NCI-H2171 treated with DMSO at 0.1 percent for 48 hours (cell line): ENCODE measurements at places on chromosomes 2 and 18.

DNA sequence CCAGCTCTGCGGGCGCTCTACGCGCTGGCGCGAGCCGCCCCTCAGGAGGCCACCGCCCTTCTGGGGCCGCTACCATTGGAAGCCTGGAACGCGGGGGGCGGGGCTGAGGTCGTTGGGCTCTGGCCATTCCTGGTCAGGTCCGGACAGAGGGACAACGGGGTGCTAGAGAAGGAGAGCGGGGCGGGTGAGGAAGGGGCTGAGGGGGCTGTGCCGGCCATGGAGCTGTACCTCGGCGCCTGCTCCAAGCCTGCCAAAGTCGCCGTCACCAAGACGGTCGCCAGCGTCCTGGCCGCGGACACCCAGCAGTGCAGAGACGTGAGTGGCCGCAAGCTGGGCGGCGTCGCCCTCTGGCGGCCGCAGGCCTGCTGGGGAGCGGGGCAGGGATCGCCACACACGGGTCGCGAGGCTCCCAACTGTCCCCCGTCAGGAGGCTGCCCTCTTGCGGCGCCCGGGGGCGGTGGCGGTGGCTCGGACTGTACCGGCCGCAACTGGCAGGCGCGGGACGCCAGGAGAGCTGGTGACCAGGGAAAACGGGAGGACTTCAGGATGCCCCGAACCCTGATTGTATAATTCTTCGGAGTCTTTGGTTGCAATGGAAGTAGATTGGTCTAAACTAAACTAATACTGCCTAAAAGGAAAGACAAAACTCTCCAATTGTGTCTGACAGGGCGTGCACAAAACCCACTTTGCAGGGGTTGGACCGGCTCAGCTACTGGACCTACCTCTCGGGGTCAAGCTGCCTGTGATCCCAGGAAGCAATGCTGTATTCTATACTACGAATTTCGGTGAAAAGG is at the start of gene FSIP2:
Gene FSIP2 (plus strand): TSS at position 126 of the 794 bp plus-strand sequence. CDS start 91 bp downstream, at position 217.
- no peak for DNase-seq

DNA sequence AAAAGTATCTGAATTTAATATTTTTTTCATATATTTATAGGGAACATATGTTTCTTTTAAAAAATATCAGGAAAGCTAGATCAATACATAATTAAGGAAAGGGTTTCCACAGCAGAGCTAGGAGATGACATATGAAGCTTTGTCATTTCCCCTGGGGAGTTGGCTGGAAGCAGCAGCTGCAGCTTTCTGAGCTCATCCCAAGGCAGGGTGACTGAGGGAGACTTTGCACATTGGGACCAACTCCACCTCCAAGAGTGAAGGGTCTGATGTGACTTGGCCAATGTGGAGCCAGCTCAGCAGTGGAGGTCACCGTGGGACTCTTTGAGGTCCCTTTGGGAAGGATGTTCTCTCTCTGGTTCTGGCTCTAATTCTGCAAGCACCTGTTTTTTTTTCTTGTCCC is 315.1 kb downstream of the RDH14 start:
- DNase-seq = peak; percentile 87

DNA sequence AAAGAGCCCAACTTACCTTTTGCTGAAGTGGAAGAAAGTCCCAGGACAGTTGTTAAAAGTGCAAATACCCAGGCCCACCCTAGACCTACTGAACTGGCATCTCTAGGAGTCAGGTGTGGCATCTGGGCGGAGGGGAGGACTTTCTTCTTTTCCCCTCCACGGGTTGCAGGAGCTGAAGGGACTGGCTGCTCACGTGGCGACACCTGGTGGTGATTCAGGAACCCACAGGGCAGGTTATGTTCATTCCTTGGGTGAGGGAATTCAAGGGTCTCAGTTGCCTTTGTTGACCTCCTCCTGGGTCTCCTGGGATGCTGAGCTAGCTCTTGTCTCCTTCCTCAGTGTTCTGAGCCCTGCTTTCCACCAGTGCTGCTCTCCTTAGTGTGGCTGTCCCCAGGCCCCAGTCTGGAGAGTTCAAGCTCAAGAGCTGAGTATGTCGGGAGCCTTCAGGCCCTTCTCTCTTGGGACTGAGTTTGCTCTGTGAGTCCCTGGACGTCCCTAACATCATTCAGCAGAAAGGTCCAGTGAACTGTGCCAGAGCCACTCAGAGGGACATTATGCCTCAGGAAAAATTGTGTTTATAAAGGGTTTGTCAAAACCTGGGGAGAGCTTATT is 56.9 kb downstream of the DYSF start:
- peak; percentile 61 for DNase-seq

DNA sequence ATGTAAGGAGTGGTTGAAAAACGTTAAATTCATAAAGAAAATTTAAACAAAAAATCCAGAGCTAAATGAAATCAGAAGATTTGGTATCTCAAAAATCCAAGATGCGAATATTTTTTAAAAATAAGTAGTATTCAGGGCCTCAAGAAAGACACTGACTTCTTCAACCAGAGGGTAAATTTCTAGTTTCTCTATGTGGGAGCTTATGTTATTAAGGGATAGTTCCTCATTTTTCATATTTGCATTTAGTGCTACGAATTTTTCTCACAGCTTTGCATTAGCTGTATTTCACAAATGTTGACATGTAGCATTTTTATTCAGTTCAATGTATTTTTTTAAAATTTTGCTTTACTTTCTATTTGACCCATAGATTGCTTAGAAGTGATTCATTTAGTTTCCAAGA is 454.7 kb downstream of the CBLN2 start:
- DNase-seq = no peak

GRCh38 chr18:12796448-12796847 is 87.6 kb downstream of the PTPN2 start:
- no peak for DNase-seq

GRCh38 chr2:129801575-129801974 is 177.9 kb upstream of the RAB6C start:
- no peak for DNase-seq

DNA sequence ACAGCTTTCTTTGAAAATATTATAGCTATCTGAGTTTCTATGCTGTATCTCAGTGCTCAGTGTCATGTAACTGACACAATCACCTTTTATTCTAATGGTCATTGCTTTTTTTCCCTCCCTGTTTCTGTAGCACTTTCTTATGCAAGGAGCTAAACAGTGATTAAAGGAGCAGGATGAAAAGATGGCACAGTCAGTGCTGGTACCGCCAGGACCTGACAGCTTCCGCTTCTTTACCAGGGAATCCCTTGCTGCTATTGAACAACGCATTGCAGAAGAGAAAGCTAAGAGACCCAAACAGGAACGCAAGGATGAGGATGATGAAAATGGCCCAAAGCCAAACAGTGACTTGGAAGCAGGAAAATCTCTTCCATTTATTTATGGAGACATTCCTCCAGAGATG is 56.4 kb downstream of the SCN2A start:
- DNase-seq = no peak

- DNase-seq = no peak
These were observed 52.5 kb downstream of the IL1RL2 start for GRCh38 chr2:102239344-102239743.

DNA sequence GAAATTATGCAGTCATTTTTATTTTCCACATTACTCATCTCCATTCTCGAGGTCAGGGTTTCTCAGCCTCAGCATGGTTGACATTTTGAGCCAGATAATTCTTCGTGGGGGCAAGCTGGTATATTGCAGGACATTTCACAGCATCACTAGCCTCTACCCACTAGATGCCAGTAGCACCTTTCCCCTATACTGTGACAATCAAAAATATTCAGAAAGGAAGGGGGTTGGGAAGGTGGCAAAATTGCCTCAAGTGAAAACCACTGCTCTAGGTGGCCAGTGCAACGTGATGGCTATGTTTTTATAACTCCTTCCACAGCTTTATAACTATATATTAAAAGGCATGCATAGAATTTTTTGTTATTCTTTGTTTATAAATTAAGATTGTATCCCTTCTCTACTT is 294.5 kb downstream of the CNTNAP5 start:
- DNase-seq = peak; percentile 65

DNA sequence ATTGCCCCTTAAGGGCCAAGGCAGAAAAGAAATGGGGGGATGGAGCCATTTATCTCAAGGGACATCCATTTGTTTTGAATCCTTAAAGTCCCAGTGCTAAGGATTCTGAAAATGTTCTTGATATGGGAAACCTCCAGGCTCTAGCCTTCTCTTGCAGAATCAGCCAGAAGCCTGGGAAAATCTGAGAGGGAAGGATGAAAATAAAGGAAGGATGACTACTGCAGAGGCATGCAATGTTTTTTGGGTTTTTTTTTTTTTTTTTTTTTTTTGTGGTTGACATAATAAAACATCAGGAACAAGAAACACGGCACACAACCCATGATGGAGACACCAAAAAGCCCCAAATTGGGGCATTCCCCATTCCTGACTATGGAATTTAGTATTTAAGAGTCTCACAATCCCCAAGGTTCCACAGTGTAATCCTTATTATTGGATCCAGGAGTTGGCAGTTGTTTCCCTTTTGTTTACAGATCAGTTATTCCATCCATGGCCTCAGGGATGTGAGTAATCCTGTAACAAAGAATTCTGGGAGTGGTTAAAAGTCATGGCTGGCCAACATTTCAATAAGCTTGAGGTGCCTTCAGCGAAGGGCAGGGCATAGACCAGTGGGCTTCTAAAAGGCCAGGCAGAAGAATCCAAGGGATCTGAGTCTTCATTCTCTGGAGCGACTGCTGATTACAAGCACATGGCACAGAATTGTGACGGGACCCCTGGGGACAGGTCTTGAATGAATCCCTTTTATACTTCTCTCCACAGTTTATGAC is 337.5 kb downstream of the GULP1 start:
- no peak for DNase-seq

DNA sequence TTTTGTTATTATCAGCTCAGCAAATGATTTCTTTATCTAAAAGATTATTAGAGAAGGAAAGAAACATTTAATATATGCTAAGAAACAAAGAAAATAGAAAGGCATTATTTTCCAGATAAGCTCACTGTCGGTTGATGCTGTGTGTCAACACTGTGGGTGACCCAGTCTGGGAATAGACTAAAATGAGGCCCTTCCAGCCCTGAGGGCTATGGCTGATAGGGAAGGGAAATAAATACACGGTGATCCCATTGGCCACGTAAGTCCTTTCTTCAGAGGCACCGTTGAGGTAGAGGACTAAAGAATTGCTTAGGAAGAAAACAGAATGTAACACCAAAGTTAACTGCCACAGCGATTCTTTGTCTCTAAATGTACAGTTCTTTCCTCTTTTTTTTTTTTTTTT is 1.8 kb downstream of the ABCB11 start:
- no peak for DNase-seq

DNA sequence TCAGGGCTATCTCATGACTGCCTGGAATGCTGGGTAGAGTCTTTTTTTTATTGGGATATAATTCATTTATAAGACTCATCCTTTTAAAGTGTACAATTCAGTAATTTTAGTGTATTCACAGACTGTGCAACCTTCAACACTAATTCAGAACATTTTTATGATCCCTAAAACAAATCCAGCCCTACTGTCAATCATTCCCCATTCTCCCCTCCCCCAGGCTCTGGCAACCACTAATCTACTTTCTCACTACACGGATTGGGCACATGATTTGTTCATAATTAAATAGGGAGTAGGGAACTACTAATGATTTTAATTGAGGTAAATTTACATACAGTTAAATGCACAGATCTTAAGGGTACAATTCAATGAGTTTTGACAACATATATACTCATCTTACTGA is 225.7 kb downstream of the CDCA7 start:
- DNase-seq = no peak

DNA sequence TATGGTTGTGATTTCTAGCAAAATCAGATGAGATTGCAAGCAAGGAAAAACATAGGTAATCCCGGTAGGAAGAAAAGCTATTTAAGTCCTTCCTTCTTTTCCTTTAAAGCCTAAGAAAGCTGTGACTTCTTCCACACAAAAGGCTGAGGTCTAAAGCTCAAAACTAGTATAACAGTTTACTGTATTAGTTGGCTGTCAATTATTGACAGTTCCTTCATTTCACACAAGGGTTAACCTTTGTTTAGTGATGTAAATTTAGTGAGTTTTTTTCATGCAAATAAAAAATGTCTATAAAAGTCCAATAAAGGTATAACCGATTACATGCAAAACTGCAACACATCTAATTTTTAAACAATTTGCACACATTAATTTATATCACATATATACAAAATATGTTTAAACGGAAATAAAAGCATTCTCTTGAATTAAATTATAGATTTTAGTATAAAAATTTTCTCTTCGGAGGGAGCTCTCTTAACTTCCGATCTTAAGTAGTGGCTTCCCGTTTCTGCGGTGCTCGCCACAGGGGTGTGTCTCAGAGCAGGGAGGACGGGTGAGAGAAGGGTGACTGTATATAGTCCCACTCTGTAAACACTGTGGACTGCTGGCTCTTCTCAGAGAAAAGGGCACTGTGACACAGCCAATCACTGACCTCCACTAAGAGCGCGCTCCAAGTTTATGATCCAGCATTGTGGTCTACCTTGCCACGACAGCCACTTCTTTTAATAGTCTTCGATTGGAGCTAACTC is 33.4 kb downstream of the TTR start:
- DNase-seq = no peak

GRCh38 chr2:240423788-240424191 is 11.7 kb upstream of the GPC1 start:
- DNase-seq = no peak

GRCh38 chr18:40124107-40124506 is 1830.9 kb upstream of the PIK3C3 start:
- no peak for DNase-seq

DNA sequence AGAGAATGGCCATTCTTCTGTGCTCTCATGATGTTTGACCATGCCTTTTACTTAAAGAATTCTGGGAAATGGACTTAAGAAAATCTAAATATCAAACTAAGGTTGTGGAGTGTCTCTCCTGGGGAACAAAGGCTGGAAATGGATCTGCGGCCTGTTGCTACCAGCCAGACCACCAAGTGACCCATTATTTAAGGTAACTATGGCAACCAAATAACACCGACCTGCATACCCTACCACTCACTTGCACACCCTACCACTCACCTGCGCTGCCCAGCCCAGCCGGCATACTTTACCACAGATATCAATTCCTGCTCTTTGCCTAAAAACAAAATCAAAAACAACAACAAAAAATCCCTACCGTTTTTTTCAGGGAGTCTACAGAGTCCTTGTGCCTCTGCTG is 203.2 kb downstream of the NBAS start:
- no peak for DNase-seq

DNA sequence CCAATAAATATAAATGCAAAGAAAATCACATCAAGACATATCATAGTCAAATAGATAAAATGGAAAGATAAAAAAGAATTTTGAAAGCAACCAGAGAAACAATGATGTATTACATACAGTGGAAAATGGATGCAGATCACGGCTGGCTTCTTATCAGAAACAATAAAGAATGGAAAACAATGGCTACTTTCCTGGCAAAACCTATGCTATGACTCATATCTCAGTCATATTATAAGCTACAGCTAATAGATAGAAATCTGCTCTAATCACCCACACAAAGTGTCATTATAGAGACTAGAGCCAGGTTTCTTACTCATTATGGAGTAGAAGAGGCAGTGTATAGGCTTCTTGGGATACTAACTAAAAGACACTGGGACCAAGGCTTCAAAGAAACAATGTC is 93.5 kb upstream of the TACR1 start:
- DNase-seq = no peak

GRCh38 chr2:208074610-208075356 is 49.5 kb upstream of the PLEKHM3 start:
- DNase-seq = no peak

- peak; percentile 19 for DNase-seq
These were observed 423.6 kb upstream of the CHST9 start for GRCh38 chr18:27608742-27609141.

- no peak for DNase-seq
These were observed 2.6 kb upstream of the CD207 start for GRCh38 chr2:70837980-70838925.
